ENCODE measurements at places on chromosomes 1 and 21. TPM values are rescaled to one million over a fixed set of nuclear protein-coding genes. Genes with fewer than 3 reads are reported as not detected.

GRCh38 chr1:150514913-150515327 lies 632 bp upstream of the FALEC start:
- DNase-seq = no peak

The CCDC185 gene
- polyA plus RNA-seq = not detected

The PALMD gene
- polyA plus RNA-seq = 0.67 TPM

- DNase-seq = peak; percentile 94
Measured at GRCh38 chr1:44826375-44827196, 16.5 kb downstream of the PTCH2 start.

DNA sequence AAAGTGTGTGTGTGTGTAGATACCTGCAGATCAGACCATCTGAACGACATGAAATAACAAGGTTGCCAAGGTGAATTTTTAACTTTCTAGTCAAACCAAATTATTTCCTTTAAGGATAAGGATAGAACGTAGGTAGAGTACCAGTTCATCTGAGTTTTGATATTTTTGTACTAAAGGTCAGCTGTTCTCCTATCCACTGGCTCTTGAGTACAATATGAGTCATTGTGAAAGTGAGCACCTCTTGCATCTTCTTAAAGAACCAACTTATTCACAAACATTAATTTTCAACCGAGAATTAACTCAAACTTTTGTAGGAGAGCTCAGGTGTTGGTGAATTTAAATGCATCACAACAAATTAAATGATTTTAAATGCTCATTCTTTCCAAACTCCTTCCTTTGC lies 71.5 kb downstream of the IFI44 start:
- no peak for DNase-seq

- no peak for DNase-seq
Measured at GRCh38 chr1:75630004-75630594, 19.2 kb upstream of the SLC44A5 start.

The WNT4 gene
- 0.81 TPM for polyA plus RNA-seq

The DDOST gene
- polyA plus RNA-seq = 89.7 TPM

GRCh38 chr1:240244968-240245628 lies 153.4 kb downstream of the FMN2 start:
- no peak for DNase-seq

- peak; percentile 82 for DNase-seq
Measured at GRCh38 chr1:212237651-212238050, 47.6 kb upstream of the PPP2R5A start.

DNA sequence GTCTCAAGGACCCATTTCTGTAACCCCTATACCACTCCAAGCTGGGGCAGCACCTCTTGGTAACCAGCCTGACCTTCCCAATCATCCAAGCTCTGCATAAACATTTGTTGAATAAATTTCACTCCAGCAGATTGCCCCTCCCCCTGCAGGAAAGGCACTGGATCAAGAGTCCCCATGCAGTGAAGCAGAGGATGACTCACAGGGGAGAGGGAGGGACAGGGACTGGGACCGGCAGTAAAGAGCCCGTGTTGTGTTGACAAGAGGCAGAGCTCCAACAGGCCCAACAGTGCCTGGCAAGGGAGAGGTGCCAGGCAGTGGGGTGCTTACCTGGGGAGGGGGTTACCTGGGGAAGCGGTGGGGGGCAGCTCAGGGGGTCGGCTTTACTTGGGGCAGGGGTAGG lies 32.3 kb downstream of the SLC9A1 start:
- peak; percentile 80 for DNase-seq

DNA sequence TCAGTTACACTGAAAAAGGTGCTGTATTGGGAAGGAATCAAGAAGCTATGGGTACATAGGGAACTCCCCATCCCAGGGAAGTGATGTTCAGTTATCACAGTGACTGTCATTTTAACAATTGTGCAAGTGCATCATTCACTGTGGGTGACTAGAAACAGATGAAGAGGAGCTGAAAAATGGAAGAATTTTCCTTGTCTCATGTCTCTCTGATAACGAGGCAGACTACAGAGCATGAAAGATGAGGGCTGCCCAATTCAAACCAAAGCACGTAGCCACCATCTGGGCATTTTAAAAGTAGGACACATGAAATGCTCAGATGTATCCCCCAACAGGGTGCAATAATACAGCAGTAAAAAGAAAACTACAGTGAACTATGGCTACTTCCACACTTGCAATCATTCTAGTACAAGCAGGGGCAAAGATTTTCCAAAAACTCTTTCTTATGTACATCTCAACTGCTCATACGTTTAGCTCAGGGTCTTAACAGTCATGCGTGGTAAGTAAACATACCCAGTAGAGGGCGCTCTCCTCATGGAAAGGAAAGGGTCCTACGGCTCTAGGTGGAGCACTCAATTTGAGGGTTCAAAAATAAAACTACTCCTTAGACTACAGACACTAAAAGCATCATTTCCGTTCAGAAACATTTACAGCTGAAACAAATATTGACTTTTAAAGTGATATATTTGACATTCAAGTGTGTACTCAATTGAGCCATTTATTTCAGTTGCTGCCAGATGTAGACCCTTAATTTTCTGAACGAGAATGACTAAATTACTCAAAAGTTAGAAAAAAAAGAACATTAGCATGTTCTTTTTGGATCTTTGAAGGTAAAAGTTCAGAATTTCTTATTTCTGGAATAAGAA lies 143.2 kb downstream of the KCTD3 start:
- DNase-seq = peak; percentile 28

DNA sequence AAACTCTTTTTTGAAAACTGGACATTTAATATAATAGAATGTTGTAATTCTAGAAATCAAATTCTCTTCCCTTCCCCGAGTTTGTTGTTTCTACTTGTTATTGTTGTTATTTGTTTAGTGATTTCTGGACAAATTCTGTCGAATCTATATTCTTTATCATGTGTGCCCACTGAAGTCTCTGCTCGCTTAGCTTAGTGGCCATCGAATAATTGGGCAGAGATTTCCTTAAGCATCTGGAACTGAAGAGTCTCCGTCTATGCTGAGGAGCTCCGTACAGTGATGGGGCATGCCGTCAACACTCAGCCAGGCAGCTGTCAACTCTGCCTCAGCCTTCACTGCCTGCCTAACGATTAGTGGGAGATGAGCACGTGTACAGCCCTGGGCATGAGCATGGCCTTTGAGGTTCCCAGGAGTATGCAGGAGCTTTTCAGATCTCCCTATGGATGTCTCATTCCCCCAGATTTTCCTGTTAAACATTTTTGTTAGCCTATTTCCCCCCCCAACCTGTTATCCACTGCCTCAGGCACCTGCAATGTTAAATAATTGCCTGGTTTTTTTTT lies 66.8 kb downstream of the SLX9 start:
- no peak for DNase-seq

DNA sequence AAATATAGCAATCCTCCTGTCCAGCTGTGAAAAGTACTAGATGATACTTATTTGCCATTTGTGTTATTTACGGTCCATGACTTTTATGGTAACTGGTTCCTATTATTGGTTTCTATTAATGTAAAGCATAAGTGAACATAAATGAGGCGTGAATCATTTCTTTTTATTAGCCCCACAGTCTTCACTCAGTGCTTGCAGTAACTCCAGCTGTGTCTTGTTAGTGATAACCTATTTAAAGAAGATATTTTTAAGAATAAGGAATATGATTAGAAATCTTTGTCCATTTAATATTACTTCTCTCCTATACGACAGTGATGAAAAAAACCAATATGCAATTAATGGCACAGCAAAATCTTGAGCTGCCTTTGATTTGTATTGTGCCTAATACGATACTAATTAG lies 149.9 kb downstream of the SPATA17 start:
- no peak for DNase-seq

The HSD3B1 gene
- not detected for polyA plus RNA-seq

- DNase-seq = peak; percentile 11
Measured at GRCh38 chr1:67060811-67061218, 6.9 kb upstream of the SLC35D1 start.

The MAP3K21 gene
- polyA plus RNA-seq = 7.6 TPM

DNA sequence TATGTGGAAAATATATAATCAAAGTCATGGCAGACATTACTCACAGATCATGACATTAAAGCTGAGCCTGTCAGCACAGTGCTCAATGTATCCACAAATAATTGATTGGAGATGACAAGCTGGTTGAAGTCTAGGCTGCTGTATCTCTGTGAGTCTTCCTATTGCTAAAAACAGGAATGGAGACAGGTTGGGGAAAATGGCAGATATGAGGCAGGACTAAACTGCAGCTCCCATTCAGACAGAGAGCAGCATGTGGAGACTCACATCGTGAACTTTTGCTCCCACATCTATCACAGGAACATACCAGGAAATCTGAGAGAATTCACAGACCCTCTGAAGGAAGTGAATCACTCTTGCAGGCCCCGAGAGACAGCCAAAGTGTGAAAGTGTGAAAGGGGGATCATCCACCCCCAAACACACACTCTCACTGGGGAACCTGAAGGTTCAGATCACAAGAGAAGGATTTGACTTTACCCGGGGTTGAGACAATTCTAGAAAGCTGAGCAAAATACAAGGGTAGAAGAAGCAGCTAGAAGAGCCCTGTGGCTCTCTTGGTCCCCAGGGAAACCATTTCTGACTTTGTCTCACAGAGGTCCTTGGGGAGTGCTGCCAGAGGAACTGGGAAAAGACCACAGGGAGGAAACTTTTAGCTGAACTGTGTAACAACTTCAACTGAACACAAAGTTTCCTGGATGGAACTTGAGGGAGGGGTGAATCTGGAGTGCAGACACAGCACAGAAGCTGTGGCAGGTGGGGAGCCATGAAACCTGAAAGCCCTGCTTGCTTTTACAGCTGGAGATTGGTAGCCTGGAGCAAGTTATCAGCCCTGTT lies 173.4 kb downstream of the S1PR1 start:
- DNase-seq = no peak

The ASCL5 gene
- not detected for polyA plus RNA-seq

GRCh38 chr21:34642211-34643075 lies 26.4 kb upstream of the CLIC6 start:
- no peak for DNase-seq

- no peak for DNase-seq
Measured at GRCh38 chr1:94831641-94832040, 11.5 kb downstream of the SLC44A3 start.

DNA sequence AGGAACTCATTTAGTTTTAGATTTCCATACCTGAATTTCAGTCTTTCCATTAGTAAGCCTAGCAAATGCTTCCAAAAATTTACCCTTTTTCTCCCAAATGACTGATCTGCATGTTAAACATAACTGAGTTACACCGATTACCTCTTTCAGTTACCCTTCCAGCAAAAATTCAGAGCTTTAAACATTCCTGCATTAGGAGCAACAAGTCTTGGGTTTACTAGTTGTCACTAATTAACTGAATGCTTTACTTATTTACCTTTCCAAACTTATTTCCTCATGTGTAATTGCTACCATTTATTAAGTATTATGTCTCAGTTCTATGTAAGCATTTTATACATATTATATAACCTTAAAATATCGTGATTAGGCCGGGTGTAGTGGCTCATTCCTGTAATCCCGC lies 3.1 kb downstream of the LAMTOR5 start:
- no peak for DNase-seq

GRCh38 chr21:25577424-25578055 lies 29.7 kb downstream of the MRPL39 start:
- no peak for DNase-seq

DNA sequence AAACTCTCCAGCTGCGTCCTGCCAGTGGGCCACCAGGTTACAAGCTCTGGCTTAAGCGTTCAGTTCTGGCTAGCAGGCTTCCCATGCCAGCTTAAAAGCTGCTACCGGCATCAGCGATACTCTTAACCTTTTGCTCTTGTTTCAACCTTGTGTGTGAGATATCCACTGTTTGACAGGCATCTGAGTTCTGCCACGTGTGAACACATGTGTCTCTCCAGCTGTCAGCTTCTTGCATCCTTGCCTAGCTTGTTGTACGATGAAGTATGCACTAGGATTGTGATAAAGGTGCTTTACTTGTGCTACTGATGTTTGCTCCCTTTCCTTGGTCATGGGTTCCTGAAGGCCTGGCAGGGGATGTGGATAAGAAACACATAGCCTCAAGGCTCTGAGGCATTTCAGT lies 201.6 kb downstream of the PRDM2 start:
- no peak for DNase-seq

The CRYAA gene
- not detected for polyA plus RNA-seq

- no peak for DNase-seq
Measured at GRCh38 chr1:114648503-114648902, 21.3 kb downstream of the DENND2C start.

Measured in small intestine (tissue), 16 donors.